ENCODE measurements at places on chromosomes 7 and 10. TPM values are rescaled to one million over a fixed set of nuclear protein-coding genes. Genes with fewer than 3 reads are reported as not detected.

PROSER2 gene
- total RNA-seq = 6.5 TPM

LRMDA gene
- 7.2 TPM for total RNA-seq

AGR2 gene
- not detected for total RNA-seq

ZNF467 gene
- 2.7 TPM for total RNA-seq

OGA gene
- total RNA-seq = 80.0 TPM

ADCK2 gene
- 32.5 TPM for total RNA-seq

DCLRE1C gene
- total RNA-seq = 7.5 TPM

PLOD3 gene
- 65.4 TPM for total RNA-seq
